HS-27A (cell line): ENCODE measurements at places on chromosomes 2 and 18.
A peak's percentile ranks its signal among the peaks of the same experiment; 100 is the strongest.

DNA sequence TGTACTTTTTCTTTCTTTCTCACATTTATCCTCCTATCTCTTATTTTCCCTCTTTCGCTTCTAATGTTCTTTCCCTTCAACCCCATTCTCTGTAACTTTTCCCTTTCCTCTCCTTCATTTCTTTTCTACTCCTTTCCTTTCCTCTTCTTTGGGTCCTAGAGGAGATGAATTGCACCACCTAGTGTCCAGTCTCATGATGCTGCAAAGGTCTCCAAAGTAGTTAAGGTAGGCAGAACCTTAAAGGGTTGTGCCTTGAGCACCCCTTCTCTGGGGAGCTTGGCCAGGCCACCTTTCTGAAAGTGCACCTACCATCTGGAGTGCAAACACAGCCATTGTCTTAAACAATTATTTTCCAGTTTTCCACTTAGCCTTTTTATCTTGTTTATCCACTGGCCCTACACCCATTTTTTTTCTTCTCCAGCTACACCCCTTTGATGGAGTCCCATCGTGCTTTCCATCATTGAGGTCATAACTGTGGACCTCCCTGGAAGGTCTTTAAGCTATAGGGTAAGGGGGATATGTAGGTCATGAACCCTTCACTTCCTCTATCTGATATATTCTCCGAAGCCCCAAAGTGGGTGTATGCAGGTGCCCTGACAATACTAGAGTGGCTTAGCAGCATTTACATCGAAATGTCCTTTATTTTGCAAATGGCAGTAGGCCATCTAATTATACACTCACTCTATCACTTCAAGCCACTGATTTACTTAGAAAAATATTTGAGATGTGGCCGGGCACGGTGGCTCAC is 155.9 kb downstream of the ESCO1 start:
- peak; percentile 14 for DNase-seq

GRCh38 chr2:74255660-74256213 is 57.3 kb downstream of the MTHFD2 start:
- no peak for DNase-seq

DNA sequence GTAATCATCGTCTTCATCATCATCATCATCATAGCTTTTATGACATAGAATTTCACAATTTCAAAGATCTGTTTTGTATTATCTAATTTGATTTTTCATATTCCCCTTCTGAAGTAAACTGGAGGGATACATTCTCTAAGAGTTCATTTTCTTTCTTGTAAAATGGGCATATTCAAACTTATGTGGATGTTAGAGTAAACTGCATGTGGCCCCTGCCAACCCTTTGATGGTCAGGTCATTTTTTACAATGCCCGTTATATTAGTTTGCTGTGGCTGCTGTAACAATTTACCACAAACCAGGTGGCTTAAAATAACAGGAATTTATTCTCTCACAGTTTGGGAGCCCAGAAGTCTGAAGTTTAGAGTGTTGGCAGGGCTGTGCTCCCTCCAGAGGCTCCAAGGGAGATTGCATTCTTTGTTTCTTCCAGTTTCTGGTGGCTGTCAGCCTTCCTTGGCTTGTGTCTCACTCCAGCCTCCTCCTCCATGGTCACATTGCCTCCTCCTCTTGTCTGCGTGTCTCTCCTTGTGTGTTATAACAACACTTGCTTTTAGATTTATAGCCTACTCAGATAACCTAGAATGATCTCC is 127.5 kb upstream of the MMADHC start:
- DNase-seq, result peak; percentile 22

- DNase-seq, result no peak
Observed at GRCh38 chr2:183070942-183071844, 7.4 kb upstream of the DUSP19 start.

GRCh38 chr2:210199854-210200253 is 25.4 kb downstream of the ACADL start:
- DNase-seq, result no peak

DNA sequence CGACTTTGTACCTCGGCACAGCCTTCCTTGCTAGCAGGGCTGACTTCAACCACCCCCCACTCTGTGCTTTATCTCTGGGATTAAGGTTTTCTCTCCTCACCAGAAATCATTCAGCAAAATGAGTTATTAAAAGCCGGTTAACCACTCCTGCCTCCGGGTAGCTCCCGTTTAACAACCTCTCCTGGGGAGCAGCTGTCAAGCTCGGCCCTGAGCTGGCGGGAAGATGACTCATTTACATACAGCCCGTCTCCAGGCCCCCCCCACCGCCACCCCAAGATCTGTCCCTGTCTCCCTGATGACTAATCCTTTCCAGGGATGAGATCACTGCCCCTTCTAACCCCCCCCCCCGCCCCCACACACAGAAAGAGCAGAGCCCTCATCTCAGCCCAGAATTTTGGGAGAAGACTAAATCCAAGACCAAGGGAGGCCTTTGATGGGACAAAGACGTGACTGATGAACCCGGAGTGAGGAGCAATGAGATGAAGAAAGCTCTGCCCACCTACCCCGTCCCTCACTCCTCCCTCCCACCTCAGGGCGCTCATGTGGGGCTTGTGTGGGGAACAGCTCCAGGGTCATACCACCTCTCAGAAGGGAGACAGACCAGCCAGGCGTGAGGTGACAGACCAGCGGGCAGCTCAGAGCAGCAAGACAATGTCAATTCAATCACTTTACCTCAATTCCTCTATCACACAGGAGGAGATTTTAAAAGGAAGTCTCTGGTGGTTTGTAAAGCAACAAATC is 131.4 kb downstream of the MSH2 start:
- DNase-seq, result peak; percentile 64

- DNase-seq, result no peak
Observed at GRCh38 chr2:155218292-155218924, 519.9 kb downstream of the KCNJ3 start.

GRCh38 chr2:168550670-168551069 is 94.6 kb downstream of the CERS6 start:
- no peak for DNase-seq

- peak; percentile 53 for DNase-seq
Observed at GRCh38 chr18:49249521-49249920, 210.9 kb downstream of the DYM start.

- no peak for DNase-seq
Observed at GRCh38 chr2:119808516-119809147, 48.9 kb downstream of the PTPN4 start.

DNA sequence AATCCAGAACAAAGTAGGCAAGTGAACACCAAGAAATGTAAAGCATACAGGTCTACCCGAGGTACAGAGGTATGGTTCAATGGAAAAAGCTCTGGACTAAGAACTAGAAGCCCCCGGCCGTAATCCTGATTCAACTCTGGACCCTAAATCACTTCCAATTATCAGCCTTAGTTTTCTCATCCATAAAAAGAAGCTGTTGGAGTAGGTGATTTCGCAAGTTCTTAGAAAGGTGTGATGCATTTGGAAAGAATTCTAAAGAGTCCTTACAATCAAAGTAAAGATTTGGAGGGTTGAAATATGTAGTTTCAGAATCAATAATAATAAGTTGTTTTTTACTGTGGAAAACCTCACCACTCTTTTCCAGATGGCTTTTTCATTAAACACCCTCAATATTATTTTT is 622.1 kb upstream of the ID2 start:
- no peak for DNase-seq

DNA sequence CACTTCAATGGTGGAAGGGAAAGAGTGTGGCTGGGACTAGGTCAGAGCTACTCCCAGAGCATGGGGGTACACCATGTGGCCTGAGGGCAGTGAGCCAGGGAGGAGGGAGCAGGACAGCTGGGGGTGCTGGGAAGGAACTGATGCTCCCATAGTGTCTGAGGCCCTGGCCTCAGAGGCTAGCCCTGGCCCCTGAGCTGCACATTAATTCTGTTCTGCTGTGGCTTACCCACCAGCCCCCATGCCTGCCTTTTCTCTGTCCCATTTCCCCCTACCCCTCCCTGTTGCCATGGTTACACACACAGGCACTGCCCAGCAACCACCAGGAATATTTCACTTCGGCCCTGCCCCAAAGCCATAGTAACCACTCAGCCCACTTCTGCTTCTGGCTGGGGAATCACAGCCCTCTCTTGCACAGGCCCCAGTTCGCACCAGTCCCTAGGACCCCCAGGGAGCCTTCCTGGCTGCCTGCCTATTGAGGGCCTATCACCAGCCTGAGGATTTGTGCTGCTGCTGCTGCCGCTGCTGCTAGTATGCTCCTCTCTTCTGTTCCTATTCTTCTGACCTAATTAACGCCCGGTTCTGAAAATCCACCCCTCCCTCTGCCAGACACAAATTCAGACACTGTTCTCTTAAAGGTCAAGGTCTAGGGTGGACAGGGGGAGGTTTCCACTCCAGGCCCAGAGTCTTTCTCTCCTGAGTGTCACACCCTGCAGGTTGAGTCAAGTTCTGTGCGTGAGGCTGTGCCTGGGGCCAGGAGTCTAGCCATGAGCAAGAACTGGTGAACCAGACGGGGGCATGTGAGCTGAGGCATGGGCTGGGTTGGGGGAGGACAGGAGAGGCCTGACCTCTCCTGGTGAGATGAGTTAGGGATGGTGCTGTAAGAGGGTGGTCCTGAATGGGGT is 87.1 kb upstream of the MCFD2 start:
- no peak for DNase-seq

DNA sequence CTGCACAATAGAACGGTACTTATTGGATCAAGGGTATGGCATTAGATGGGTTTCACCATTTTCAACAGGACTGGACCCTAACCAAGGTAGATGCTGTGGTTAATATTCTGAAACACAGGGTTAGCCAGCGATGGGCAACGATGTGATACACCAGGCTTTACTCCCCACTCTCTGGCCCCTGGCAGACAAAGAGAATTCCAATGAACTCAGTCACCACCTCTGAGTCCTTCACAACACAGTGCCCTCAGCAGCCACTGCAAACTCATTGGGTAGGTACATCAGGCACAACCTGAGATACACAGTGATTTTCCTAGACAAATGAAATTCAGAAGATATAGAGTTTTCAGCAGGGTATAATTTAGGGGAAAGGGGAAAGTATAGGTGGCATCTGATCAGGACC is 634.5 kb downstream of the ZEB2 start:
- DNase-seq, result peak; percentile 22

DNA sequence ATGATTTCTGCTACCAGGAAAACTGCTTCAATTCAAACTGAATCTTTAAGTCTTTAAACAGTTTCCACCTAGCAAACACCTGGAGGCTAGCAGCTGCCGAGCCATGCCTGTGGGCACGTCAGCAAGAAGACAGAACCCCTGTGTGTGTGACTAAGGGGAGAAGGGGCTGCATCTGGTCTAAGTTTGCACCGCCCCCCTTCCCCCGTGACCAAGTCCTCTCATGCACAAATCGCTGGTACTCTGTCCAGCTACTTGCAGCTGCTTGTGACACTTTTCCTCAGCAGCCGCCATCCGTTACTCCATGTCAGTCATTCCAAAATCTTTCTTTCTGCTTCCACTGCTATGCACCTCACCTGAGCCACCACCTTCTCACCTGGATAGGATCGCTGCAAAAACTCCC is 355.0 kb downstream of the SS18 start:
- DNase-seq, result no peak

DNA sequence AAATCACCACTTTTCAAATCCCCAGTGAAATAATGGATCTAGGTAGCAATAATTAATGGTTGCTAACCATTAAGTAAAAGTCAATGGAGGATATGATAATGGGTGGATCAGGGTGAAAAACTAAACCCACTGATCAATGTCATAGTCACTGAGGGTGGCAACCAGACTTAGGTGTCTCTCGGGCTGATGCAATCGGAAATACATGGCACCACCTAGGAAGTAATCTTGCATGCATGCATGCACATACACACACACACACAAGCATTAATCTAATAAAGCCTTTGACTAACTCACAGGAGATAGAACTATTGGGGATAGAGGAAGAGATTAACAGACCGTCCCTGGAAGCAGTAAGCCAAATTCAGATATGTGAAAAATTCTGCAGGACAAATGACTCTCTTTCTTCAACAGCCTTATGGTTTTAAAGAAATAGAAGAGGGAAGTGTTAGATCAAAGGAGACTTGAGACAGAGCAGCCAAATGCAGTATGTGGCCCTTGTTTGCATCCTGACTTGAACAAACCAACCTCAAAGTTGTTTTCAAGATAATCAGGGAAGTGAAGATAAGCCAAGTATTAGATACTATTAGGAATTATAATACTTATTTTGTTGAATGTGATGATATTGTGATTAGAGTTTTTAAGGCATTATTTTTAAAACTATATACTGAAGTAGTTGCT is 186.0 kb upstream of the RMP24 start:
- no peak for DNase-seq

DNA sequence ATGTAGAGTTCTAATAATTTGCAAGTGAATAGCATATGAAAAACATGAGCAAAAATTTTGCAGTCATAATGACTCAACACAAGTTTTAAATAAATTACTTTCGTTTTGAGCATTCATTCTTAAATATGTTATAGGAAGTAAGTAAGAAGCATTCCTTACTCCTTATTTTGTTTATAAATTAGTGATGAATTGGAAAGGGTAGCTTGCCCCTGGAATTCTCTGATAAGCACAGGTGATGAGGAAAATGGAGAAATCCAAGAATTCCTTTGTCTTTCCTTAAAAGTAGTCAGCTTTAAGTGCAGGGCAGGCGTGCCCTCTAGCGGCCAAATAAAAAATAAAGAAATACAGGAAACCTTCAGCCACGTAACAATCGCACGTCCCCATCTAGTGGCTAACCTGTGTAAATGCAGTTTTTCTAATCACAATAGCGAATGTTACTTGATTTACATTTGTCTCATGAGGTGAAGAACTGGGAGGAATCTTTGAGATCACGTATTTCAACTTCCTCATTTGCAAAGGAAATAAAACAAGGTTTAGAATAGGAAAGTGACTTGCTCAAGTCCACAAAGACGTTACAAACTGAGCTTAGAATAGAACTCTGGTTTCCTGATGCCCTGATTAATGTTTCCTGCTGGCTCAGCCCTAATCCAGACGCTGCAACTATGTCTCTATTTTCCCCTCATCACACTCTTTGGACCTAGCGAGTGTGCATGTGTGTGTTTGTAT is 47.2 kb upstream of the ZNG1B start:
- DNase-seq, result peak; percentile 76

DNA sequence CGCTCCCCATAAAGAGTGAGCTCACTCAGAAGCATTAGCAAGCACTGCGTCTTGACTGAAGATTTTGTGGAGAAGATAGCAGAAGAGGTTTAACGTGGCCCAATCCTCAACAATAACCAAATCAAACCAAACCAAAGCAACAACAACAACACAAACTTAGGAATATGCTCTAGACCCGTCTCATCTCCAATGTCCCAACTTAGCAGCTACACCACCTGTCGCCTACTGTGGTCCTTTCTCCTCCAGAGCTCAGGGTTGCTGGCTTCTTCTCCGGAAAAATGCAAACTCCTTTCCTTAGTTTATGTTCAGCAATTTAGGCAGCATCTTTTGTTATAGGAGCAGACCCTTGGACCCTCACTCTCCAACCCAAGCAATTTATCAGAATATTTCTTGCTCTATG is 301.4 kb downstream of the ZNF521 start:
- DNase-seq, result no peak

- DNase-seq, result no peak
Observed at GRCh38 chr2:96240341-96241038, 25.3 kb downstream of the TMEM127 start.

DNA sequence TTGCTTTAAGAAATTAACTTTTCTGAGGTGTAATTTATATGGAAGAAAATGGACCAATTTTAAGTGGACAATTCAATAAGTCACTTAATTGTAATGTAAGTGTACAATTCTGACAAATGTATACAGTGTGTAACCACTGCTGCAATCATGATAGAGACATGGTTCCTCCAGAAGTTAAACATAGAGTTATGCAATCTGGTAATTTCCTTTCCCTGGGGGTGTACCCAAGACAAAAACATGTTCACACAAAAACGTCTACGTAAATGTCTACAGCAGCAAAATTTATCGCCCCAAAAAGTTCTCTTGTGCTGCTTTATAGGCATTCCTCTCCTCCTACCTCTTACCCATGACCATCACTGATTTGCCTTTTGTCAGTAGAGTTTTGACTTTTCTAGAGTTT is 141.5 kb downstream of the AQP4 start:
- no peak for DNase-seq

- no peak for DNase-seq
Observed at GRCh38 chr2:68739595-68740399, 5.2 kb downstream of the ARHGAP25 start.
